Melanocyte of skin (primary cell): ENCODE measurements at places on chromosomes 3 and 15. TPM values are rescaled to one million over a fixed set of nuclear protein-coding genes. Genes with fewer than 3 reads are reported as not detected.

Gene FBXO40
- not detected in 2 replicates for total RNA-seq

Gene MUC13
- not detected in 2 replicates for total RNA-seq

Gene MOBP
- total RNA-seq, result under 0.01 TPM in 1 of 2 replicates, not detected in the other

Gene FRMD4B
- 51.3 and 55.5 TPM in 2 replicates for total RNA-seq

Gene PIERCE2
- 1.4 and 2.2 TPM in 2 replicates for total RNA-seq

Gene MYO5A
- 399 and 809 TPM in 2 replicates for total RNA-seq

Gene SAXO2
- 0.73 and 1.4 TPM in 2 replicates for total RNA-seq

Gene C2CD4A
- total RNA-seq, result under 0.01 TPM in 1 of 2 replicates, not detected in the other

Gene FHIT
- total RNA-seq, result 2.0 and 4.8 TPM in 2 replicates
